ENCODE measurements at places on chromosomes 6 and 20.

- no peak for DNase-seq
Measured at GRCh38 chr6:150813993-150814359, 51.5 kb upstream of the MTHFD1L start.

GRCh38 chr6:56694002-56694401 lies 51.3 kb upstream of the DST start:
- no peak for DNase-seq

- no peak for DNase-seq
Measured at GRCh38 chr6:135329851-135330803, 149.0 kb downstream of the MYB start.

DNA sequence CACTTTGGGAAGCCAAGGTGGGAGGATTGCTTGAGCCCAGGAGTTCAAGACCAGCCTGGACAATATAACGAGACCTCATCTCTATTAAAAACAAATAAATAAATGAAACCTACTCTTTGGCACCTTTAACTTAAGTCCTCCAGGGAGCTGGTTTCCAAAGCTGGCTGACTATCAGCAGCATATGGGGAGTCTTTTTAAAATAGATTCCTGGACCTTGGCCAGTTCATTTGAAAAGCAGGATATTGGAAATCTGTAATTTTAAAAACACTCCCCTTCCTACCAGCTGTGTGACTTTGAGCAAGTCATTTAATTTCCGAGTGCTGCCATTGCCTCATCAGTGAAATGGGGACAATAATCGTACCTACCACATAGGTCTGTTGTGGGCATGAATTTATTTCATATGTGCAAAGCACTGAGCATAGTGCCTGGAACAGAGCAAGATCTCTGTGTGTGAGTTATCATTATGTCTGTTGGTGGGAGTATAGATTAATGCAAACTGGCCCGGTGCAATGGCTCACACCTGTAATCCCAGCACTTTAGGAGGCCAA lies 40.9 kb upstream of the PTPN1 start:
- no peak for DNase-seq

DNA sequence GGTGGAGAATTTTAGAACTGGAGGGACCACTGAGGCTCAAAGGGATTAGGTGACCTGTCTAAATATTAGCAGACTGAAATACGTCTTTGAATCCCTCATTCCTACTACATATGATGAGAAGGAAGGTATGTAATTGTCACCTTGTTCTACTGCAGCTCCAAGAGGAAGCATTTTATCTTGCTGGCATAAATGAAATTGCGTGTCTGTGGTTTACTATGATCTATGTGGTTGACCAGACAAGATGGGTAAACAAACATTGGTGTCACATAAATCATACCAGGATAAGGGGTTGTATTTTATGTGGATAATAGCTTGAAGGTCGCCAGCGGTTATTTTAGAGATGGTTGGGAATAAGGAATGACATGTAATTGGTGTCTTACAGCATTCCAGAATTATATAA lies 78.2 kb downstream of the LAMA4 start:
- DNase-seq, result no peak

DNA sequence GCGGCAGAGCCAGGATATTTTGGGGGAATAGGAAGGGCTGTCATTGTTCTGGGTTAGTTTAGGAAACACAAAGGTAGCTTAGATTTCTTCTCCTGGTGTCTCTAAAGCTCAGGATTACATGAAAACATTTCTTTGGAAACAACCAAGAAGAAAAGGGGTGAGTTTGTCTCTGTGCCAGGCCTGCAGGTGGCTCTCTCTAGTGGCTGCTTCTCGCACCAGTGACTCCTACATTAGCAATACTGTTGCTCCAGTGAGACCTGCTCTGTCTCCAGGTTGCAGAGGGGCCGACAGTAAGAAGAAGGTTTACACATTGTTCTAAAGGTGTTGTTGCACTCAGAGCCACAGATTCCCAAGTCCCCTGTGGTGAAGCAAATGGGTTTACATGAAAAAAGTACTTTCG lies 104.6 kb upstream of the GLP1R start:
- DNase-seq, result no peak

DNA sequence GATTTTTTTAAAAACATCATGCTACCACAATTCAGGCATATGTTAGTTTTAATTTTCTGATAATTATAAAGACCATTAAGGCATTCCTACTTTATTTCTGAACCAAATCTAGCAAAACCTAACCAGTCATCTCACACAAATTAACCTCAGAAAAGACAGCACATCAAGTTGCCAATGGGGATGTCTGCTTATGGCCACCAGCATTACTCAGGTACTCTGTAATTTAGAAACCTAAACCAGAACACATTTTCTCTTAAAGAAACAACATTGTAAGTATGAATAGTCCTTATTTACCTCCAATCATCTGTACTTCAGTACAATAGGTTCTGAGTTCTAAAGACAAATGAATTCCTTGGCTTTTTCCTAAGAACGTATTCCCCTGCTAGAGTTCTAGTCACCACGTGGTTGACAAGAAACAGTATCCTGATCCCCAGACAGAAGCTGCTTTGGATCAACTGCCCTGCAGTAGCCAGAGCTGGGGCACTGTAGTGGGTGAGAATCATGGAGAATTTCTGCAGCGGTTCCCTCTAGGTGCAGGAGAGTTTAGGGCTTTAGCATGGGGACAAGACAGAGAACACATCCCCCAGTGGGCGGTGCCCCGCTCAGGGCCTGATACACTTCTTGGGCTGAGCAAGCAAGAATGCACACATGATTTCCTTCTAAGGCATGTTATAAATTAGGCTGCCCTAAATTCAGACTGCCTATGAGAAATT lies 15.4 kb downstream of the GCLC start:
- DNase-seq, result no peak

GRCh38 chr6:48135323-48136084 lies 24.5 kb upstream of the PTCHD4 start:
- DNase-seq, result no peak

- no peak for DNase-seq
Measured at GRCh38 chr6:37696841-37697662, 631 bp downstream of the MDGA1 start.

- DNase-seq, result no peak
Measured at GRCh38 chr6:32194825-32195651, 2.6 kb upstream of the GPSM3 start.

GRCh38 chr6:123415844-123416468 lies 220.8 kb downstream of the TRDN start:
- DNase-seq, result peak; percentile 30

DNA sequence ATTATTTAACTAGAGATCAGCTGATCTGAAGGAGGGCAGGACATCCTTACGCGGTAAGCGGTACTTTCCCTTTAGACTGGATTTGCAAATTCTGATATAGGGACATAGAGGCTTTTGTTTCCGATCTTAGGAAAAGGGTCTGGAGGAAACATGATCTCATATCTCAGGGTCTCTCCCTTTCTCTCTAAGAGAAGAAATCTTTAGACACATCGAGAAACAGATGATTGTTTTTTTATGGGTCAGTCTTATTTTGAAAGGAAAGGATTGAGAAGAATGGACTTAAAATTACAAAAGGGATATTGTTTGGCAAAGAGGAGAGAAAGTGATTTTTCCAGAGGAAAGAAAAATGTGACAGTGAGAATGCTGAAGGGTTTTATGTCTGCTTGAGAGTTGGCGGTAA lies 83.9 kb upstream of the OGFRL1 start:
- DNase-seq, result no peak

DNA sequence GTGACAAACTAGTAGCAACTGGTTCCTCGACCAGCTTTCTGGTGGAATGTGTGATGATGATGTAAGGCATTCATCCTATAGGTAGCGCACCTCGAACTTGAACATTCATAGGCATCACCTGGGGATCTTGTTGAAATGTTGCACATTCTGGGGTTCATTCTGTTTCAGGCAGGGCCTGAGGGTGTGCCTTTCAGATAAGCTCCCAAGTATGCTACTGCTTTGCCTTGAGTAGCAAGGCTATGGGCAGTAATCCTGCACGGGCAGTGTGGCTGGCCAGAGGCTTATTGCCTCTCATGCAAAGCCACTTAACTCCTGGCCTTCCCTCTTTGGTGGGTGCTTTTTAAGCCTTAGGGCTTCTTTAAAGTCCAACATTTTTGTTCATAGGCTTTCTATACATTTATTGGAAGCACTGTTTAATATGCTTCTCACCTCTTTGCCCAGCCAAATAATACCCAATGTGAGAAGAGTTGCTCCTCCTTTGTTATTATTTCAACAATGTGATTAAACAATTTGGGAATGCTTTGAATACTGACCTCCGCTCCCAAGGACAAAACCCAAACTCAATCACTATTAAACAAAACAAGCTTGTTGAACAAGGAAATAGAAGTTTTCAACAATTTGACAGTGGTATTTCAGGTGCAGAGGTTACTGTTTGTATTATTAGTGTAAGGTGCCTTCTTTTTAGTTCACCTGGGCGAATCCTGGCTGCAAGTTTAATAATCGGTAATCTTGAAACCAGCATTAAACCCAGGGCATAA lies 57.5 kb downstream of the JARID2 start:
- no peak for DNase-seq

GRCh38 chr6:113050010-113050858 lies 703.1 kb downstream of the RFPL4B start:
- DNase-seq, result no peak

DNA sequence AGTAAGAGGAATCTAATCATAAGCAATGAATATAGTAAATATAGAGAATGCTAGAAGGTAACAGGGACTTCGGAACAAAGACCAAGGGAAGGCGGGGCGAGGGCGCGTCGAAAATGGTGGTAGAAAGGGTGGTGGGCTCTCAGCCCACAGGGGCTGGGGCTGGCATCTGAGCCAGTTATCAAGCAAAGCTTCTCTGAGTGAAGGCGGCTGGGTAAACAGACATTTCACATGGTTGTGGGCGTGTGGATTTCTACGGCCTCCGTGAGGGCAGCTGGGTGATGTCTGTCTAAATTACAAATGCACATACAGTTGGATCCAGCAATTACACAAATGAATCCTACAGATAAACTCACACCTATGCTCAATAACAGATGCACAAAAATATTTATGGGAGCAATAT lies 56.6 kb downstream of the TOX2 start:
- DNase-seq, result no peak

DNA sequence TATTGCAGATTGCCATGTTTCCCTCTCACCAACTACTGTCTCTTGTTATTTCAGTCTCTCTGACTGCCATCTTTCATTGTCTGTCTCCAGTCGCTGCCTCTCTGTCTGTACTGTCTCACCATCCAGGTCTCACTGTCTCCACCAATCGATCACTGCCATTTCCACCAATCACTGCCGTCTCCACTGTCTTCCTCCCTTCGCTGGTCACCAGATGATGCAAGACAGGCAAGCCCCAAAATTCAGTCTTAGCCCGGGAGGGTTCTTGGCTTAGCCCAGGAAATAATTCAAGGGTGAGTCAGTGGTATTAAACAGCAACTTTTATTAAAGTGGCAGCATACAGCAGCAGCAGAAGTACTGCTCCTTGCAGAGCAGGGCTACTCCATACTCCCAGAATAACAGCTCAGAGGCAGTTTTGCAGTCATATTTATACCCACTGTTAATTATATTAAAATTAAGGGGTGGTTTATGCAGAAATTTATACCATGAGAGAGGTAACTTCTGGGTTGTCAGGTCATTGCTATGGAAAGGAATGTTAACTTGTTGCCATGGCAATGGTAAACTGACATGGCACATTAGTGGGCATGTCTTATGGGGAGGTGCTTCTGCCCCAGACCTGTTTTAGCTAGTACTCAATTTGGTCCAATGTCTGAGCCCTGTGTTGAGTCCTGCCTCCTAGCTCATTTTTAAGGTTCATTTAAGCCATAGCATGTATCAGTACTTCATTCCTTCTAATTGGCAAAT lies 23.0 kb upstream of the ECHDC1 start:
- DNase-seq, result no peak

DNA sequence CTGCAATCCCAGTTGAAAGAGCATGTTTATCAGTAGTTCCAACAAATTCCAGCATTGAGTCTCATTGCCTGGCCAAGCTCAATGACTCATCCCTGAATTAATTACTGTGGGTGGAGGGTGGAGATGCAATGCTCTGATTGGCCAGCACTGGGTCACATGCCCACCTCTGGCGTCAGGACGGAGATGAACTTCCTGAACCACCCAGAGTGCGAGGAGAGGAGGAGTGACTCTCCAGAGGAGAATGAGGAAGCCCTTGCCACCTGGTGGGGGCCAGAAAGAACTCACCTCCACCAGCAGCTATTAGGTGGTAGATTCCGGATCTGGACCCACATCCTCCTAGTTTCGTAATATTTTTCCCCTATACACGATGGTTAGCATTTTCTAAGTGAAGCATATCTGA lies 283.9 kb downstream of the TBC1D7 start:
- no peak for DNase-seq

- no peak for DNase-seq
Measured at GRCh38 chr20:36926653-36927200, 24.8 kb downstream of the SAMHD1 start.

DNA sequence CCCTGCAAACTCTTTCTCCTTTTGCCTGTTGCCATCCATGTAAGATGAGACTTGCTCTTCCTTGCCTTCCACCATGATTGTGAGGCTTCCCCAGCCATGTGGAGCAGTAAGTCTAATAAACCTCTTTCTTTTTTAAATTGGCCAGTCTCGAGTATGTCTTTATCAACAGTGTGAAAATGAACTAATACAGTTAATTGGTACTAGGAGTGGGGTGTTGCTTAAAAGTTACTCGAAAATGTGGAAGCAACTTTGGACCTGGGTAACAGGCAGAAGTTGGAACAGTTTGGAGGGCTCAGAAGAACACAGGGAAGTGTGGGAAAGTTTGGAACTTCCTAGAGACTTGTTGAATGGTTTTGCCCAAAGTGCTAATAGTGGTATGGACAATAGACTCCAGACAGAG lies 359.2 kb upstream of the KHDRBS2 start:
- no peak for DNase-seq

DNA sequence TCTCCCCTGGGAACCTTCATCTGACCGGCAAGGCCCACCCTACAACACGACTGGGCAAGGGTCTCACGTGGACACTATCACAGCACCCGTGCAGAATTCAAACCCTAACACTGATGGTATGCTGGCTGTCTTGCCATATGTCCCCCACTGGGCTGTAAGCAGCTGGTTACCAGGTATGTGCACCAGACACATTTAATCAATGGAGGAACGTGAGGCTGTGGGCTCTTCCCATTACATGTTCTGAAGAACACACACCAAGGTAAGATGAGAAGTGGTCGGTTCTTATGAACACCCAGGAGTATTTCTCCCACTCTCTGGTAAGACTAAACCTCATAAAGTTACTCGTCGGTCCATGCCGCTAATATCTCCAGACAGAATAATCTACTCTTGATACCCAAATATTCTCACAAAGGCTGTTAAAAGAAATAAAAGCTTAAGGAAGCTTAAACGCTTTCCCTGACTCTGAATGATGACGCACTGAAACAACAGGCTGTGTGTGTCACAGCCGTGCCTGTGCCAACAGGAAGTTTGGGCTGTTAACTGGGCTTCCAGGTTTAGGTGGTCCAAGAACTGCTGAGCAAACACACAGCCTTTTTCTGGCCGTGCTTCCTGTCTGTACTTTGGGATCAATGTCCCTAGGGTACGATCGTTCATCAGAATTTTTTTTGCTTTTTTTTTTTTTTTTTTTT lies 75.3 kb downstream of the SLC23A2 start:
- no peak for DNase-seq

Measured in NCI-H1436 treated with DMSO at 0.1 percent for 48 hours (cell line).